ENCODE measurements at places on chromosomes 4 and X.

DNA sequence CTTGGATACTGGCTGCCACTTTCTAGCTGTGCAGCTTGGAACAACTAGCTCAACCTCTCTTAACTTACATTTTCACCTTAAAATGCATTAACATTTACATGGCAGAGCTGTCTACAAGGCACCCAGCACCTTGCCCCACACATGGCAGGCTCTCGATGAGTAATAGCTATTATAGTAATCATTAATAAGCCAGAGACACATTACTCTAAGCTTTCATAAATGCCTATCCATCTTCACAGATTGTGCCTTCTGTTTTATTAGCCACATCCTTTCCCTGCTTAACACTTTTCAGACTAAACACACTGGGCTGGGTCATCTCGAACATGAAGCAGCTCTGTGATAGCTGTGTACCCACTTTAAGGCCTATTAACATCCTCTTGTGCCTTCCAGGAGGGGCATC lies 83.8 kb upstream of the UCP1 start:
- DNase-seq: no peak

DNA sequence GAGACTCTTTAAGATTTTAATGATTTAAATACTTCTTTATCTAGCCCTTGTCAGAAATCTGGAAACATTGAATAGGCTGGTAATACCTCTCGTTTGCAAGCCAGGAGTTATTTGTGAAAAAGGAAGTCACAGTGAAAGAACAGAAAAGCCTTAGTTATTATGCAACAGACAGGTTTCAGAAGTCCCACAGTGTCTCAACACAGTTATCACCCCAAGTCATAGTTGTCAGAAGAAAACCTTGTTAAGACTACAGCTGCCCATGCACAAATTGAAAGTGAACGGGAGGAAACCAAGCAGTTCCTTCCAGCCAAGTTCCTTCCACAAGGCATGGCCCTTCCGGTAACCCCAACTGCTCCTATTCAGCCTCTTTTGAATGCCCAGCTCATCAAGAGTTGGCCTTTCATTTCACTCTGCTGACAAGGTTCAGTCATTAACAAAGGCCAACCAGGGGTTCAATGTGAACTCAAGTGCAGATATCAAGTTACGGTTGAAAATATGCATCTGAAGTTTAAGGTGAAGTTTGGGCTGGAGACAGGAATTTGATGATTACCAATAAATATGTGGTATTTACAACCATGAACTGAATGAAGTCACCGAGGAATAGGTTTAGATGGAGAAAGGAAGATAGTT lies 15.6 kb downstream of the ALPK1 start:
- no peak for DNase-seq

DNA sequence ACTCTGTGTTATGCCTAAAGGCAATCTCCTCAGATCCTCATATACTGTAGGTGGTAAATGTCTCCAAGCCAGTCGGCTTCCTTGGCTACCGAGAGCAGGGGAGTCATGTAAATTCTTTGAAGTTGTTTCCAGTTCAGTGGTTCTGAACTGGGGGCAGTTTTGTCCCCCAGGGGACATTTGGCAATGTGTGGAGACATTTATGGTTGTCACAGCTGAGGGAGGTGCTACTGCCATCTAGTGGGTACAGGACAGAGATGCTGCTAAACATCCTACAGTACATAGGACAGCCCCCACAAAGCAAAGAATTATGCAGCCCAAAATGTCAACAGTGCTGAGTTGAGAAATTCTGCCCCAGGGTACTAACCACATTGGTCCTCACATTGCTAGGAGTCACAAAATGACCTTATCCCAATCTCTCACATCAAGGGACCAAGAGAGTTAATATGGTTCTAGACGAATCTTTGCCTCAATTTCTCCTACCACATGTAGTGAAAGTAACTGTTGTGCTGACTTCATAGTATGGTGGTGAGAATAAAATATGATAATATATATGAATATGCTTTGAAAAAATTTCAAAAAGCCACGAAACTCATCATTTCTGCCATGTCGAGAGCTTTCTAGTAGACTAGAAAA lies 104.4 kb upstream of the ARHGAP24 start:
- peak; percentile 3 for DNase-seq

GRCh38 chr4:102535398-102536082 lies 34.4 kb downstream of the NFKB1 start:
- no peak for DNase-seq
